ENCODE measurements at places on chromosomes 7 and 10.
A peak's percentile ranks its signal among the peaks of the same experiment; 100 is the strongest.

GRCh38 chr7:127588697-127589482 lies 679 bp downstream of the ARF5 start:
- DNase-seq = peak; percentile 55

- DNase-seq = no peak
Observed at GRCh38 chr10:7512487-7512886, 101.7 kb upstream of the SFMBT2 start.

- DNase-seq = no peak
Observed at GRCh38 chr10:49374740-49375139, 21.1 kb downstream of the DRGX start.

DNA sequence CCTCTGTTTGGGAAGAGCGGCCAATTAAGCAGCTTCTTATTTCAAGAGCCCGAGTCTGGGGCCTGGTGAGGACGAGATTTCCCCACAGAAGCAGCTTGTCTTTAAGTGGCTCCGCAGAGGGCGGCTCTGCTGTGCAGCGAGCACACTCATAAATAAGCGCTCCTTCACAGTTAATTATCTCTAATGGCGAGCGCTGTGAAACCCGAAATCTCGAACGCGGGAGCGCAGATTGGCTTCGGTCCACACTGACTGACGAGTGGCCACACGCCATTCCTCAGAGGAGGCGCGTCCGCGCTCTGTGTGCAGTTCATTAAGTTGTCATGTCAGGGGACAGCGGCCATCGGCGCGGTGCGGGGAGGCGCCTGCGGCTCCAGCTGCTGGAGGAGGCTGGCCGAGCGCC lies 560.9 kb downstream of the DNAJB6 start:
- no peak for DNase-seq

- DNase-seq = no peak
Observed at GRCh38 chr10:121698336-121698735, 100.1 kb upstream of the FGFR2 start.

- DNase-seq = no peak
Observed at GRCh38 chr10:114801411-114801813, 20.2 kb upstream of the FHIP2A start.

GRCh38 chr7:102040569-102040968 lies 223.1 kb downstream of the CUX1 start:
- DNase-seq = no peak

DNA sequence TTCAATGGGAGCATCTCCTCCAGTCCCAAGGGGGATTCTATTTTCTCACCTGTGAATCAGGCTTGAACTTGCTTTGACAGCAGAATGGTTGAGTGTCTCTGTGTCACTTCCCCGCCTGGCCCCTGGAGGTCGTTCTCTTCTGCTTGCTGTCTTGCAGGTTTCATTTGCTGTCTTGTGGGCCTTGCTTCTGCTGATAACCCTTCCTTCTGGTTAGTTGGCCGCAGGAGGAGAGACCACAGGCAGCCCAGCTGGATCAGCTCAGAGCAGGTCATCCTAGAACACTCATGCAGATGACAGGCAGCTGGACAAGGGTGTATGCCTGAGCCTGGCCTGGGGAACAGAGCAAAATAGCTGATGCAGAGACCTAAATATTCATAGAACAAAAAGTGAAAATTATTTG lies 344.2 kb upstream of the ADARB2 start:
- no peak for DNase-seq

DNA sequence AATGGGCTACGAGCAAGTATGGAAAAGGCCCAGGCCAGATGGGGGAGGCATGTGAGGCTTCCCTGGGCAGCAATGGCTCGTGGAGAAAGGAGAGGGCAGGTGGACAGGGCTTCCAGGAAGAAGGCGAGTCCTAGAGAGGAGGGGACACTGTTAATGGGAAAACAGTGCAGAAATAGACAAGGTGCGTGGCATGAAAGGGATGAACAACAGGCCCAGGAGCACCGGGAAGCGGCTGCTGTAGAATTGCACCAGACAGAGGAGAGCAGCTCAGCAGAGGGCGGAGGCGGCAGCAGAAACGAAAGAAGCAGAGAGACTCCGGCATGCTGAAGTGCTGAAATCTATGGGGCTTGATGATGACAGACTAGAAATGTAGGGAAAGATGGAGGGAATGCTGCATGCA lies 102.1 kb downstream of the PIP4K2A start:
- DNase-seq = no peak

- DNase-seq = peak; percentile 40
Observed at GRCh38 chr7:110090110-110090820, 1000.7 kb upstream of the LRRN3 start.

Data from iris pigment epithelial cell (primary cell).